ENCODE measurements at places on chromosomes 1 and 21.

DNA sequence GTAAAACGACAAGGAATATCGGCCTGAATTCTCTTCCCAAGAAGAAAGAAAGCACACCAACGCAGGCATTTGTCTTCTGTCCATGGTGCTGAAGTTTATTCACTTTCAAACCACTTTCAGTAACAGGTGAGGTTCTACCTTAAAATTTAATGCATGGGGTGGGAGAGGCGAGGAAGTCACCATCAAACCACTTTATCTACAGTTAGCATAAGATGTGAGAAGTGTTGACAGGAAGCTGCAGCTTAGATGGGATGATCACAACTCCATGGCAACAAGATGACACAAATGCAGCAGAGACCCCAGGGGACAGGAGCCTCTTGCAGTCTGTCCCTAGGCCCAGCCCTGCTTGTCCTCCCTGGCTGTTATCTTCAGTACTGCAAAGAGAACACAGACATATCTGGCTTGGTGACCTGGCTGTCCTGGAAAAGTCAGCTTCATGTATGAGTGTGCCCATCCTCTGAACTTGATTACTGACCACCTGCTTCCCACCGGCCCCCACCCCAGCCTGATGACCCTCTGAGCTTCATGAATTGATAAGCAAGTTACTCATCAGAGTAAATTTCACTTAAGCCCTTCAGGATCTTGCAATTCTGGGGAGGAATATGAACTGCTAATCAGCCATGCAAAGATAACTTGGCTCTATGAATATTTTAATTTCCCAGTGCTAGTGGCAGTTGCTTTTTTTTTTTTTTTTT lies 1.8 kb downstream of the NPPA start:
- no peak for DNase-seq

DNA sequence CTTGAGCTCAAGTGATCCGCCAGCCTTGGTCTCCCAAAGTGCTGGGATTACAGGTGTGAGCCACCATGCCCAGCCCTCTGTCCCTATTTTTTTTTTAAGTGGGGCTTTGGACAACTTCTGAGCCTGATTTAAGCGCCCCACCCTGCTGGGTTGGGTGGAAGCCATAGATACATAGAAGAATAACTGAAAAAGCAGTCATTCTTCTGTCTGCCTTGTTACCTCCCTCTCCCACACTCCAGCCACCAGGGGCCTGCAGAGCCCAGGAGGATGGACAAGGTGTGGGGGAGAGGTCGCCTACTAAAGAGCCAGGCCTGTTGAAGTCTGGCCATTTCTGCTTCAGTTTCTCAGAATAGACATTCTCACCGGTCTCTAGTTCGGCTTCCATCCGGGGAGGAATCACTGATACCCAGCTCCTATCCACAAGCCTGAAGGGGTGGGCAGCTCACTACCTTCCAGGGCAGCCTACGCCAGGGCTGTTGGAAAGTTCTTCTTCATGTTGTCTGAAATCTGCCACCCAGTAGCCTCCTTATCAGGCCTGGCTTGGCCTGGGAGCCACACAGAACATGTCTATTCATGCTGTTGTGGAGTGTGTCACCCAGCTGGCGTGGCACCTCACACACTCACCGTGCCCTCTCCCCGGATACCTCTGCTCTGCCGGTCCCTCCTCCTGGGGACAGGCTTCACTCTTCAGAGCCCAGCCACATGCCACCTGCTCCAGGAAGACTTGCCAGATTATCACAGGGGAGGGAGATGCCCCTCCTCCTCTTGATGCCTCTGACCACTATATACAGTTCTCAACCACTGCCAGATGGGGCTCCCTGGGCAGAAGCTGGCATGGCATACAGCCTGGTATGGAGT lies 27.7 kb downstream of the KNCN start:
- DNase-seq: no peak

GRCh38 chr1:235511470-235512240 lies 7.4 kb upstream of the B3GALNT2 start:
- DNase-seq: no peak

GRCh38 chr1:3661631-3662030 lies 9.3 kb downstream of the TP73 start:
- no peak for DNase-seq

GRCh38 chr1:60866226-60866900 lies 216.0 kb upstream of the NFIA start:
- no peak for DNase-seq

GRCh38 chr1:114114185-114115094 lies 39.2 kb downstream of the SYT6 start:
- DNase-seq: no peak

DNA sequence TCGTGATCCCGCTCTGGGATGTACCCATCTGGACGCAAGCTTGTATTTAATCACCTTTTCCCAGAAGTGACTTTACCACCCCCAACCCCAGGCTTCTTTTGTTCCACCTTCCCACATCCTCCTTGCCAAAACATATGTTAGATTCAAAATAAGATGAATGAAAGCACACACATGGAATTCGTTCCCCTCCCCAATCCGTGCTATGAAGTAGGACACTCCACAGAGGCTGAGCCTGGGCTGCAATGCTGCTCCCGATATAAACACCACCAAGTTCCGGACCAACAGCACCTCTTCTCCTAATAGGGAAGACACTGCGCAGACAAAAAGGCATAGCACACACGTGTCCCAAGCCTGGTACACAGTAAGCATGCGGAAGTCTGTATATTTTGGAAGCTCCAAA lies 86.1 kb downstream of the CLSTN1 start:
- no peak for DNase-seq

DNA sequence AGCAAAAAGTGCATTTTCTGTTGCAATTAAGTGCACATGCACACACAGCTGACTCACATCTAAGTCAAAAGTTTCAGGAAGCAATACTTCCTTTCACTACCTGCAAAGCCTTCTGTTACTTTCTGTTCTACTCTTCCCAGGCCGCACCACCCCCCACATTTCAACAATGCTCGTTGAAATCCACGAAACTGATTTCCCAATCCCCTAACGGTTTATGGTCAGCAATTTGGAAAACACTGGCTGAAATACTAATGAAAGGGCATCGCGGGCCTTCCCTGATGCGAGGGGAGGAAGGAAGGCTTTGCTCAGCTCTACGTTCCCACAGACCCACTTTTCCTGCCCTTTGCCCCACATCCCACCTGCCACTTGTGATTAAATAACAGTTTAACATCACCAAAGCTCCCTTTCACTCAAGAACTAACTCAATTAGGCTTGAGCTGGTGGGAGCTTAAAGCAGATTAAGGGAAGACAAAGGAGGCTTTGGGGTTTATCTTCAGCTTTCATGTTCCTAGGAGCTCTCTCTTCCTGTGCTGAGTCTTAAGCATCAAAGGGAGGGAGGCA lies 243.2 kb upstream of the RAB4A start:
- DNase-seq: peak; percentile 55

DNA sequence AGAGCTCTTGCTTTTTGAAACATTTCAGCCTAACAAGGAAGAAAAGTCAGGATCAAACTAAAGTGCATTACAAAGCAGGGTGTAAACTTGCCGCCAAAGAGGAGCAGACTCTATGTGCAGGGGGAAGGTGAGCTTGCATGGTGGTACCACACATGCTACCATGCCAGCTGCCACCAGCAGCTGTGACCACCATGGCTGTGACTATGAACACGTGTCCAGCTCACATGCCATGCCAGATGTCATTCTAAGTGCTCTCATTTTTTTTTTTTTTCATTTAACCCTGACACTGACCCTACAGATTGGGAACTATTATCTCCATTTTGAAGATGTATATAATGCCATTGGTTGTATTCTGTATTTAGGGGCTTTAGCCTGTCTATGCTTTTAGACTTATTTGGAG lies 79.0 kb downstream of the PCP4 start:
- DNase-seq: no peak

DNA sequence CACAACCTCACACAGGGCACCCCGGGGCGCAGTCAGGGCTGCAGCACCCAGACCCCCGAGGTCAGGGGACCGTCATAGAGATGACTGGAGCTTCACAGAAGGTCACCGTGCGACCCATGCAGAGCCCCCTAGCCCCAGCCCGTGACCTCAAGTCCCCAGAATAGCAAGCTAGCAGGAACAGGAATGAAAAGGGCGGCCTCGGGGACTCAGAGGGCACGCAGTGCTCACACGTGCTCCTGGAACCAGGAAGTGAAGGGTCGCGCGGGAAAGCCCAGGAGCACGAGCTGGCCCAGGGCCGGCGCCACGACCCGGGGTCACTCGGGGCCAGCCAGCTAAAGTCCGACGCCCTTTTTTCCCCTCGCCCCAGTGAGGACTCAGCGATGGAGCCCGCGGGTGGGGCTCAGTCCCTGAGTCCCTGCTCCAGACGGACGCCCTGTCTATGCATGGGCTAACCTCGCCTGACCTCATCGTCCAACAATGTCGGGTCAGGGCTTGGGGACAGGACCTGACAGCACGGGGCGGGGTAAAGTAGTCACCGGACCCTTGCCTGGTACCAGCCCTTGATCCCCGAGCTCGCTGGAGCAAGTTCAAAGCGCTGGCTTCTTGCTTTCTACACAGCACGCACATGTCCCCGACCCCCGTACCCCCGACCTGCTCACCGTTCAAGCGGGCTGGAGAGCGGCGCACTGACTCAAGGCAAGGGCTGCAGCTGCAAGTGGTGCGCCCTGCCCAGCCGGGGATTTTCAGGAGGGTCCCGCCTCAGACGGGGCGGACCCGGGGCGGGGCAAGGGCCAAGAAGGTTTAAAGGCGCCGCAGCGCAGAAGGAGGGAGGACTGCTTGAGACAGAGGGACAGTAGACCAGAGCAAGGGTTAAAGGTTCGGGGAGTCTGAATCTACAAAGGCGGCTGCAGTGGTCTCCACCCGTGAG lies at the start of gene TAGLN2:
TSS of gene TAGLN2 (minus strand) at position 717 of the 928 bp plus-strand sequence. CDS start 4,998 bp downstream, outside the sequence.
- DNase-seq: peak; percentile 94

- DNase-seq: no peak
These were observed 97.8 kb downstream of the ZFYVE9 start for GRCh38 chr1:52239708-52240001.

- DNase-seq: no peak
These were observed 3.3 kb upstream of the ELAVL4 start for GRCh38 chr1:50105433-50105832.

- DNase-seq: no peak
These were observed 288.5 kb upstream of the KAZN start for GRCh38 chr1:14309984-14310383.
